ENCODE measurements at places on chromosomes 11 and 22. TPM values are rescaled to one million over a fixed set of nuclear protein-coding genes. Genes with fewer than 3 reads are reported as not detected.

RAB38 gene
- 1.3 TPM for total RNA-seq

CD3D gene
- total RNA-seq = not detected

C22orf42 gene
- not detected for total RNA-seq

DEFB131B gene
- not detected for total RNA-seq

SLC7A4 gene
- total RNA-seq = 7.9 TPM

OR5D14 gene
- total RNA-seq = not detected

JHY gene
- total RNA-seq = 0.88 TPM

CFAP300 gene
- total RNA-seq = 0.26 TPM

IL18 gene
- 6.8 TPM for total RNA-seq

OR8D1 gene
- not detected for total RNA-seq

All from uterus (tissue), 4 donors.